ENCODE measurements at places on chromosomes 3 and 15.

GRCh38 chr15:79516155-79516554 lies 84.0 kb downstream of the MINAR1 start:
- DNase-seq: no peak

DNA sequence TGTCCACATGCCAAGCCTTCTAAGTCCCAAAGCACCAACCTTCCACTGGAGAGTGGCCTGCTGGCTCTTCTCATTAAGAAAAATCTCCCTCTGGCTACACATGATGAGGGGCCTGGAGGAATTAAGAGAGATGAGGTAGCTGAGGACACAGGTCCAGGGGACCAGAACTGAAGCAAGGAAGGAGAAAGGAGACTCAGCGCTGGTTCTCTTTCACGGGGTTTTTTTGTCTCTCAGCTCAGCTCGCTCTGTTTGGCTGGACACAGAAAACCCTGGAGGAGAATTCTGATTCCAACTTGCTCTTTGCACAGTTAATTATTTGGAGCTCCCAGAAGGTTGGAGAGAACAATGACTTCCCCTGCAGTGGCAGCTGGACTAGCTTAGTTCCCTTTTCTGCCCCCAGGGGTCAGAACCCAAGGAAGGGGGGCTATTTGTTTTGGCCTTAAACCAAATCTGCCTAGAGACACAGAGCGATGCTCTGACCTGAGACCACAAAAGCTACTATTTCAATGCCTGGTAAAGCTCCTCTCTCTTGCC lies 507.6 kb downstream of the FHIT start:
- DNase-seq: no peak

- DNase-seq: no peak
These were observed 7.1 kb upstream of the FMN1 start for GRCh38 chr15:33201491-33202231.

- no peak for DNase-seq
These were observed 45.3 kb upstream of the EIF5A2 start for GRCh38 chr3:170953736-170954135.

GRCh38 chr3:124298301-124298700 lies 306.4 kb upstream of the ROPN1 start:
- no peak for DNase-seq

GRCh38 chr15:64808785-64809453 lies 16.5 kb downstream of the PIF1 start:
- DNase-seq: no peak

DNA sequence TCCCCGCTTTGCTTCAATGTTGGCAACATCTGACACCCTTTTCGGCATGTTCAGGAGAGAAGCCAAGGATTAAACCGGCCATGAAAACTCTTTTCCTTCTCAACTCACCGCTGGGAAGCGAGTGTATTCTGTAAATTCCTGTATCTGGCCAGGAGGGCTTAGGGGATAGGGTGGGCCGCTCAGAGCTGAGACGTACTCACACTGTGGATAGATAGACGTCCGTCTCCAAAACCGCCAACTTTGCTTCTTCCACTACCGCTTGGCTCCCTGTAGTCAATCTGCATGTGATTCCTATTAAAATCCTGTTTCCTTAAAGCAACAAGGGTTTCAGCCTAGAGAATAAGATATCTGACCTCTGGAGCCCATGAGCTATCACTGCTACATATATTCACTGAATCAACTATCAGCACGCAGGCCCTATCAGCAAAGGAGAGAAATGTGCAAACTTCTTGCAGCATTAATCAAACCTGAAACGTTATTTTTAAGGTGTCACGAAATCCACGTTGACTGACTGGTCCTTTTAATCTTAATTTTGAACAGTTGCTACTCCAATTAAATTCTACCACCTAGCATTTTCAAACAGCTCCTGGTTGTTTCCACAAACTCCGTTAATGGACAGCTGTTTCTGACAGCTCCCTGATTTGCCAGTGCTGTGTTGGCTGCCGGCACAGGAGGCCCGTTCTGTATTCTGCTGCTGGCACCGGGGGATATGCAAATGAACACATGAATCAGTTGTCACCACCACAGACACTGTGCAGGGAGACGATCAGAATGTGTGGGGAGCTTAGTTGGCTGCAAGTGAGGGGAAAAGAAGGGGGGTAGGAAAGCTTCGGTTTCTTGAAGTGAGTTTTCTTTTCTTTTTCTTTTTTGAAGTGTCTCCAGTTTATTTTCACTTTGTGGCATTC lies 438.9 kb upstream of the ARRDC4 start:
- DNase-seq: no peak

GRCh38 chr3:36525115-36525801 lies 145.0 kb downstream of the STAC start:
- no peak for DNase-seq

DNA sequence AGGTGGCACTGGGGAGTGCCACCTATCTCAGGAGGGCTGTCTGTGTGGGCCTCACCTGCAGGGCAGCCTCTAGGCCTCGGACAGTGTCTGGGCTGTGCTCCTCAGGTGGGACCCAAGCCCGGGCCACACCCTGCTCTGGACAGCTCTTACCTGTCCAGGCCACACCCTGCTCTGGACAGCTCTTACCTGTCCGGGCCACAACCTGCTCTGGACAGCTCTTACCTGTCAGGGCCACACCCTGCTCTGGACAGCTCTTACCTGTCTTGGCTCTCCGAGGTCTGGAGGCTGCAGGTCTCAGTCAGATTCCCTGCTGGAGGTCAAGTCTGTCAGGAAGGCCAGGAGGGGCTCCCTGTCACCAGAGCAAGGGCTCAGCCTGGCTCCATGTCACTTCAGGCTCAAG lies 80.6 kb downstream of the LINGO1 start:
- DNase-seq: no peak

DNA sequence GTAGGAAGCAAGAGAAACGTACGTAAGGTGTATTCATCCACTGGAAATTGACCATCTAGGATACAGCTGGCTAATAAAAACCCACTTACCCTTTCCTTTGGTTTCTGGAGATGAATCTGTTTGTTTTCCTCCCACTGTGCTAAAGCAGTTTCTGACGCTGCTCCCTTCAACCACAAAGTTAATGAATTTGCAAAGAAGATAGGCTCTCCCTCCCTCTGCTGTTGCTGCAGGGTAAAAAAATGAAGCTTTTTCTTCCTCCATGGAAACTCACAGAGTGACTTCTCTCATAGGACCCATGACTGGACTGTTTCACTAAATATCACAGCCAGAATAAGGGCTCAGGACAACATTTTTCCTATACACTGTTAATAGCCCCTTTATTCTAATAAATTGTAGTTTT lies 172.1 kb upstream of the LRRN1 start:
- no peak for DNase-seq

GRCh38 chr15:81106560-81106959 lies 27.5 kb upstream of the CFAP161 start:
- DNase-seq: no peak

DNA sequence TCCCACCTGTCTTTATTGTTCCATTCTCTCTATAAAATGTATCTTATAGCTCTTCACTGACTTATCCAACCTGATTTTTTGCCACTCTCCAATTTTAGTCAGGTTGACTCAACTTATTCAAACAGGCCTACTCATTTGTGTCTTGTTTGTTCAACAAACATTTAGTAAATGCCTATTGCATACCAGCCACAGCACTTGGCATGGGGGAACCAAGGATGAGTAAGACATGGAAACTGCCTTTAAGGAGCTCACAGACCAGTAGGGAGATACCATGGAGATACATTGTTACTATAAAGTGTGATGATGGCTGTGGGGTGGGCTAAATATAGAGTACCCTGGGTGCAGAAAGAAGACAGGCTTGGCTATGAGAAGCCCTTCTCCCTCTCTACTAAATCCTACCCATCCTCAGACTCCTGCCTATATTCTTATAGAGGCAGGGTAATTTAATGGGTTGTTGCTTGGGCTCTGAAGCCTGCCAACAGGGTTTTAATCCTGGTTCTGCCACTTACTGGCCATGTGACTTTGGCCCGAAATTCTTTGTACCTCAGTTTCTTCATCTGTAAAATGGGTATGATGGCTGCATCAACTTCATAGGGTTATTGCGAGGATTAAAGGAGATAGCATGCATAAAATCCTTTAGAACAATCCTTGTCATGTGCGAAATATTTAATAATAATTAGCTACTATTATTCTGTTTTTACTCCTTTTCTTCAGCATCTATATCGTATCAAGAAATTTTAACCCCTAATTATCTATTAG lies 348.5 kb upstream of the UMPS start:
- no peak for DNase-seq

DNA sequence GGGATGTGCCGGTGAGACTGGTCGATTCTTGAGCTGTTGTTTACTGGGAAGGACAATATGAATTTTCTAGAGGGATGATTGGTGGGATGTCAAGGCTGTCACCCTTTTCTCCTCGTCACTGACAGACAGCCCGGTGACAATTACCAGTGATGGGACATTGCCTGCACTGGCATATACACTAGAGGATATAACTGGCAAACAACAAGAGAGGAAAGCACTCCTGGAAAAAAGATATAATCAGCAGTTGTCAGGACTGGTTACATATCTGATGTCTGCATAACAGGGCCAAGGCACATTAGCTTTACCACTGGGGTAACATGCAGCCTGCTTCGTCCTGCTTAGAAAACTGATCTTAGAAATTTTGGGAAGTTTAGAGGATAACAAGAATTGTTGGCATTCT lies 131.1 kb downstream of the ROBO2 start:
- DNase-seq: no peak

DNA sequence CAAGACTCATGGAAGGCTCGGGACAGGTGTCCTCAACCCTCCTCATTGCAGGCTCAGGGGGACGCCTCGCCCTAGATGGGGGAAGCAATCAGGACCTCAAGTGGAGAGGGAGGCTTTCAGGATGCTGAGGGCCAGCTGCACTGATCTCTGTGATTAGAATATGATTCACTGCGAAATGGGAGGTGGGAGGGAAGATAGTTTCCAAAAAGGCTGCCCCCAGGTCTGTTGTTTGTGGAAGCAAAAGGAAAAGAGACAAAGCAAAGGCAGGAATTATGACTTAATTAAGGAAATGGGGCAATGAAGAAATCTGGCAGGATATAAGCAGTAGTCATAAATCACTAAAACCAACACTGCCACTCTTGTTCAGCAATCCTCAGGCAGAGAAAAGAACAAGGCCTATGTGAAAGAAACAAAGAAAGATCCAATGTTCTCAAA lies 85.6 kb upstream of the ABHD17C start:
- DNase-seq: no peak

- no peak for DNase-seq
These were observed 16.3 kb downstream of the BCL2A1 start for GRCh38 chr15:79954661-79955060.
